ENCODE measurements at places on chromosomes 5 and 9. TPM values are rescaled to one million over a fixed set of nuclear protein-coding genes. Genes with fewer than 3 reads are reported as not detected.

Gene CER1
- not detected for total RNA-seq

GRCh38 chr5:139222346-139222745, 24.2 kb upstream of the SIL1 start:
- DNase-seq: no peak

DNA sequence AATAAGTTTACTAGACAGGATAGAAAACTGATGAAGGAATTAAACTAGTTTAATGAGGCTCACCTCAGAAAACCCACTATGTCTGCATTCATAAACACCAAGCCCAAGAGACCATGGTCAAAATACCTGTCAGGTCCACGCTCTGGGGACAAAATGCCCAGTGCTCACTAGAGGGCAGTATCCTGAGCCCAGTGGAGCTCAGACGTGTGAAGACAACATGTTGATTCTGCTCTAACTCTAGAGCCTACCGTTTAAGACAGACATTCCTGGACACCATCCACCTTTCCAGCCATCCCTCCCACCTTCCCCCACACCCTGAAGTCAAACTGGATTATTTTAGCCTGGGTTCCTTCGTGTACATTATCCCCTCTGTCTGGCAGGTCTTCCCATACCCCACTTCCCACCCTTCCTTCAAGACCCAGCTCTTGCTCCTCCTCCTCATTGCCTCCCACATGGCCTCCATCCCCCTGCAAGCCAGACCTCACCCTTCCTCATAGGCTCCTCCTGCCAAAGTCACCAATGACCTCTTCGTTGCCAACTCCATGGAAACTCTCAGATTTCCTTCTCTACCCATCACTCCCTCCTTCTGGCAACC, 142.3 kb upstream of the FSTL4 start:
- DNase-seq: no peak

DNA sequence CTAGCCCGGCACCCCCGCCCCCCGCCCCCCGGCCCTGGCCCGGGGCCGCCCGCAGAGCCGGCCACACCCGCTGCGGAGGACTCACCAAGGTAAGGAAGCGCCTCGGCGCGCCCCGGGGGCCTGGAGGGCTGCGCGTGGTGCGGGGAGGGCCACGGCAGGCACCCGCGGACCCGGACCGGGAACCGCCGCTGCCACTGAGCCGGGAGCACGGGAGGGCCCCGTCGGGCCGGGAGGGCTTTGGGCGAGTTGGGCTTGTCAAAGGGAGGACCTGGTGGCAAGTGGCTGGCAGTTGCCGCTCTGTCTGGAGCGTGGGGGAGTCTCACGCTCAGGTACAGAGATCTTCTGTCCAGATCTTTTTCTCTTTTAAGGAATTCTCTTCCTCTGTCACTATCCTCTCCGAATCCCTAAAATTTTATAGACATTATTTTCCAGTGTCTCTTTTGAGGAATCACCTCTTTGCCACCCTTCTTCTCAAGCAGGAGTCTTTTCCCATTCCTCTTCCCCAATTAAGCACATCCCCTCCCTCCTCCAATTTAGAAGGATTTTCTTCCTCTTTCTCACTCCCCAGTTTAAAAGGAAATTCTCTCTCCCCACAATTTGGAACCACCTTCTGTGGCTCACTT, 11.3 kb upstream of the LHX2 start:
- DNase-seq: no peak

DNA sequence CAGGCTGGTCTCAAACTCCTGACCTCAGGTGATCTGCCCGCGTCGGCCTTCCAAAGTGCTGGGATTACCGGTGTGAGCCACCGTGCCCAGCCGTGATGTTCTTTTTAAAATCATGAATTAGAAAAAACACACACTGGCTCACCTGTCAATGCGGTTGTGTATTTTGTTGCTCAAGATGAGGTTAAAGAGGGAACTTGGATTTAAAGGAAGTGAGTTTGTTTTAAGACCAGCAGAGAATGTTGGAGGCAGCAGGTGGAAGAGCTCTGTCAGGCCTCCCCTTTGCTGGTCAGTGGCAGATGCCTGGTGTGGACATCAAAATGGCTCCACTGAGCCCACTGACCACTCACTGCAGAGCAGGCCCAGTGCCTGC, 38.9 kb downstream of the WNK2 start:
- DNase-seq: no peak

Gene ADAMTS16
- not detected for total RNA-seq
